T-helper 17 cell (primary cell): ENCODE measurements at places on chromosomes 4 and X.

DNA sequence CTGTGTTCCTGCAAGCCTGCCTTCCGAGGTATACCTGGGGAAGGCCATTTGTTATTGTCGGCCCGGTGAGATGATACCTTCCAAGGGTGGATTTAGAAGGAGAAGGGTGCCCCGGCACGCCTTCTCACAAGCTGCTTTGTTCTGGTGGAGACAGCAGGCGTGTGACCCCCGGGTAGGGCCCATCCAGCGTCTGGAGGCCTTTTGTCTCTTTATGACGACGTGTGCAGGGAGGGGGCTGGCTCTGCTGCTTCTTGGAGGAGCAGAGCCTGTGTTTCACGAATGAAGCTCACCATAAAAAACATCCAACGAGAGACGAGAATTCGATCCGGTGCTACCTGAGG, 45.3 kb downstream of the SHOX start:
- no peak overlapping the region for H3K27ac ChIP-seq
- no peaks in the 10 kb centered on the region for H3K36me3 ChIP-seq

DNA sequence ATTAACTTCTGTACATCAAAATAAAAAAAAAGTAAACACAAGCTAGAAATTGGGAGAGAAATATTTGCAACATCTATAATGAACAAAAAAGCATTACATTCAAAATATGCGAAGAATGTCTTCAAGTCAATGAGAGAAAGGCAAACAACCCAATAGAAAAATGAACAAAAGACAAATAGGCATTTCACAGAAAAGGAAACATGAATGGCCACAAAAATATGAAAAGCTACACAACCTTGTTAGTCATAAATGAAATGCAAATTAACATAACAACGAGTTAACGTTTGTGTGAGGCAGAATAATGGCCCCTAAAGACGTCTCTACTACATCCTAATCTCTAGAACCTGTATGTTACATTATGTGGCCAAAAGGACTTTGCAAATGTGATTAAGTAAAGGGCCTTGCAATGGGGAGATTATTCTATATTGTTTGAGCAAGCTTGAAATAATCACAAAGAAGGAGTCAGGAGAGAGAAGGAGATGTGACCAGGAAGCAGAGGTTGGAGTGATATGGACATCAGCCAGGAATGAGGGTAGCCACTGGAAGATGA, 86.8 kb downstream of the WDFY3 start:
- H3K36me3 ChIP-seq, result no peaks in the 10 kb centered on the region
- no peak overlapping the region for H3K27ac ChIP-seq
- no peaks in the 10 kb centered on the region for H3K27me3 ChIP-seq
- no peaks in the 10 kb centered on the region for H3K4me1 ChIP-seq

GRCh38 chr4:98448908-98449307, 187.7 kb downstream of the RAP1GDS1 start:
- H3K27me3 ChIP-seq, result no peaks in the 10 kb centered on the region
- peak overlapping the region; percentile 94 for H3K27ac ChIP-seq
- DNase-seq, result no peak
- H3K36me3 ChIP-seq, result peaks cover 2% of the 10 kb centered on the region
- peaks cover 42% of the 10 kb centered on the region for H3K4me1 ChIP-seq

- H3K27ac ChIP-seq, result no peak overlapping the region
- no peak overlapping the region for H3K4me3 ChIP-seq
- H3K27me3 ChIP-seq, result no peaks in the 10 kb centered on the region
- no peaks in the 10 kb centered on the region for H3K36me3 ChIP-seq
These were observed 258.2 kb upstream of the CXorf51A start for GRCh38 chrX:147072747-147073146.

DNA sequence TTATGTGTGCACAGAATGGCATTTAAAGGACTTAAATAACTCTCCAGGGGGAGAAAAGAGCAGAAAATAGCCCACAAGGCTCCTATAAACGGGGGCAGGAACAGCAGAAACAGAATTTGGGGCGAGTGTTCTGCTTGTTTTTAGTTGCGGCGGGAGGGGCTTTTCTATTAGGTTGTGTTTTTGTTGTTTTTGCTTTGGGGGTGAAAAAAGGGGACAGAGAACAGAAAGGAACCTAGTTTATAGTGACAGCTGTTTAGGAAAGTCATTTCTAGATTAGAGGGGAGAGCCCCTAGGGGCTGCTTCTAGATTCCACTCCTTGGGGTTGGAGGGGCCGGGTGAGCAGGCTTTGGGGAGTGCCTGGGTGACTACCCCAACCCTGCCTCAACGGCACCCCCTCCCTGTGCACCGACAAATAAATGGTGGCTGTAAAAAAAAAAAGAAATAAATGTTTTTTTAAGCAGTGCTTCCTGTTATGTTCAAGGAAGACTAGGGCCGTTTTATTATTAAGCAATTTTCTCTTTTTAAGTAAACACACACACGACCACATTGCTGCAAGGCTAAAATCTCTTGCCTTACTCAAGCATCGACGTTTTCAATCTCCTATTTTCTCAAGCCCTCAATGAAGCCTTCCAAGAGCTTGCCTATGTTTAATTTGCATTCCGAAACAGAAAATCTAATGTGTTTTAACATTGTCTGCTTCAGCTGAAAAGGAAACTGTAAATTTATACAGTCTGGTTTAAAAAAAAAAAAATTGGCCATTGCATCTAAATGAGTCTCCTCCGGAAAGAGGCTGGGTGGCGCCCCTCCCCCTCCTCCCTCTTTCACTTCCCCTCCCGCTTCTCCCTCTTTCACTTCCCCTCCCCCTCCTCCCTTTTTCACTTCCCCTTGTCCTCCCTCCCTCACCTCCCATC, 123.3 kb upstream of the TBL1X start:
- H3K27me3 ChIP-seq, result no peaks in the 10 kb centered on the region
- H3K4me1 ChIP-seq, result peaks cover 22% of the 10 kb centered on the region
- no peaks in the 10 kb centered on the region for H3K36me3 ChIP-seq
- no peak for DNase-seq
- peak overlapping the region; percentile 95 for H3K27ac ChIP-seq
- peak overlapping the region; percentile 85 for H3K4me3 ChIP-seq

GRCh38 chr4:109548655-109549054, 11.4 kb upstream of the MCUB start:
- peaks cover 18% of the 10 kb centered on the region for H3K4me1 ChIP-seq
- peaks cover 5% of the 10 kb centered on the region for H3K36me3 ChIP-seq
- H3K27ac ChIP-seq, result no peak overlapping the region
- no peak overlapping the region for H3K4me3 ChIP-seq
- DNase-seq, result no peak

GRCh38 chrX:9337046-9337445, 127.8 kb upstream of the TBL1X start:
- DNase-seq, result no peak
- peak overlapping the region; percentile 46 for H3K4me3 ChIP-seq
- H3K4me1 ChIP-seq, result peaks cover 28% of the 10 kb centered on the region

GRCh38 chr4:104596189-104596588, 101.5 kb upstream of the CXXC4 start:
- H3K27ac ChIP-seq, result no peak overlapping the region
- no peaks in the 10 kb centered on the region for H3K36me3 ChIP-seq
- H3K4me1 ChIP-seq, result peaks cover 12% of the 10 kb centered on the region
- H3K27me3 ChIP-seq, result no peaks in the 10 kb centered on the region

- no peaks in the 10 kb centered on the region for H3K27me3 ChIP-seq
- H3K36me3 ChIP-seq, result no peaks in the 10 kb centered on the region
- no peaks in the 10 kb centered on the region for H3K4me1 ChIP-seq
- H3K4me3 ChIP-seq, result peak overlapping the region; percentile 9
These were observed 32.4 kb downstream of the PRDX4 start for GRCh38 chrX:23699636-23700194.

- H3K27me3 ChIP-seq, result no peaks in the 10 kb centered on the region
- no peaks in the 10 kb centered on the region for H3K4me1 ChIP-seq
- DNase-seq, result no peak
- no peak overlapping the region for H3K4me3 ChIP-seq
These were observed 364.9 kb downstream of the ZNF674 start for GRCh38 chrX:46180258-46180687.

GRCh38 chr4:89509708-89510281, 202.2 kb upstream of the GPRIN3 start:
- peaks cover 60% of the 10 kb centered on the region for H3K27me3 ChIP-seq
- H3K4me1 ChIP-seq, result peaks cover 8% of the 10 kb centered on the region
- DNase-seq, result no peak
- no peak overlapping the region for H3K4me3 ChIP-seq
- H3K27ac ChIP-seq, result no peak overlapping the region

DNA sequence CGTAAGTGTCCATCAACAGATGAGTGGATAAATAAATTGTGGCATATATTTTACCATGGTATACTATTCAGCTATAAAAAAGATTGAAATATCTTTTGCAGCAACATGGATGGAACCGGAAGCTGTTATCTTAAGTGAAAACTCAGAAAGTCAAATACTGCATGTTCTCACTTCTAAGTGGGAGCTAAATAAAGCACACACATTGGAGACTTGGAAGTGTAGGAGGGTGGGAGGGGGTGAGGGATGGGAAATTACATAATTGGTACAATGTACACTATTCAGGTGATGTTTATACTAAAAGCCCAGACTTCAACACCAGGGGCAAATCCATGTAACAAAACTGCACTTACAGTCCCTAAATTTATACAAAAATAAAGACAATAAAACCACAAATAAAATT, 72.6 kb upstream of the SPRY1 start:
- H3K36me3 ChIP-seq, result no peaks in the 10 kb centered on the region
- no peaks in the 10 kb centered on the region for H3K4me1 ChIP-seq
- no peak for DNase-seq
- H3K4me3 ChIP-seq, result no peak overlapping the region

DNA sequence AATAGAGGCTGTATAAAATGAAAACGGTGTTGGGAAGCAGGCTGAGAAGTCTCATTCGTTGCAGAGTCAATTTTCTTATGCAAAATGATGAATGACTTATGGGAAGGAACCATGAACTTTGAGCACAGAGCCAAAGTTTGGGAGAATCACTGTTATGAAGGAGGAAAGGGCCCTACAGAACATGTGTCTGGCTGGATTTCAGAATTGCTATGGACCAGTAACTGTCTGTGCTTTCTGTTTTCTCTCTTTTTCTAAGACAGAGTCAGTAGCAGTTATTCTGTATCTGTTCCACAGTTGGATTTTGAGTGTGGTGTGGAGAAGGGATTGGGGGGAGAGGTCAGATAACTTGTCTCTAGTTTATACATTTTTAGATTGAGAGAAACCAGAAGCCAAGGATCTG, 265.0 kb upstream of the HS3ST1 start:
- no peaks in the 10 kb centered on the region for H3K4me1 ChIP-seq
- no peak for DNase-seq
- H3K36me3 ChIP-seq, result no peaks in the 10 kb centered on the region
- peaks cover 8% of the 10 kb centered on the region for H3K27me3 ChIP-seq
- no peak overlapping the region for H3K27ac ChIP-seq

DNA sequence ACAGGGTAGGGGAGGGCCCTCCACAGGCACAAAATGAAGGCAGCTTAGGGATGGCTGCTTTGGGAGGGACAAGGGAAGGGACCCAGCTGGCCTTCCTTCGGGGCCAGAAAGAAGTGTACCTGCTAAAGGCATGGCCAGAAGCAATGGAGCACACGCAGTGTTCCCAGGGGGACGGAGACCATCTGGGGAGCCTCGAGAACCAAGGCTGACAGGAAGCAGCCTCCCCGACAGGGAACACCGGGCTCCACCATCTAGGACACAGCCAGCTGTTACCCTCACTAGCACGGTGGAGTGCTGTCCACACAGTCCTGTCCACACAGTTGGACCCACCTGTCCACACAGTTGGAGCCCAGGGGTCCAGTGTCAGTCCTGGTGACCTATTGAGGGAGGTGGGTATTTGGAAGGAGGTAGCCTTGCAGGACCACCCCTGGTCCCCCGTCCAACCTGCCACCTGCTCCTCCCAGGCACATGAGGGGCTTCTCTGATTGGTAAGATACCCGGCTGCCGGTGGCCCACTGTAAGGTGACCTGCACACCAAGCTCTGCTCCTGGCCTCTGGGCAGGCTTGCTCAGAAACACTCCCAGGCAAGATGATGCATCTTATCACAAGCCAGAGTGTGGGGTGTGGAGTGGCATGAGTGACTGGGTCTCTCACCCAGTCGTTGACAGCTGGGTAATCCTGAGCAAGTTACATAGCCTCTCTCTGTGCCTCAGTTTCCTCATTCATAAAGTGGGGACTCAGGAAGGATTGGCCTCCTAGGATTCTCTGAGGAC, 20.5 kb upstream of the AFAP1 start:
- no peaks in the 10 kb centered on the region for H3K27me3 ChIP-seq
- H3K27ac ChIP-seq, result peak overlapping the region; percentile 66
- no peak overlapping the region for H3K4me3 ChIP-seq
- no peaks in the 10 kb centered on the region for H3K36me3 ChIP-seq
- DNase-seq, result no peak
